AG09319 (cell line): ENCODE measurements at places on chromosomes 3 and 15.

DNA sequence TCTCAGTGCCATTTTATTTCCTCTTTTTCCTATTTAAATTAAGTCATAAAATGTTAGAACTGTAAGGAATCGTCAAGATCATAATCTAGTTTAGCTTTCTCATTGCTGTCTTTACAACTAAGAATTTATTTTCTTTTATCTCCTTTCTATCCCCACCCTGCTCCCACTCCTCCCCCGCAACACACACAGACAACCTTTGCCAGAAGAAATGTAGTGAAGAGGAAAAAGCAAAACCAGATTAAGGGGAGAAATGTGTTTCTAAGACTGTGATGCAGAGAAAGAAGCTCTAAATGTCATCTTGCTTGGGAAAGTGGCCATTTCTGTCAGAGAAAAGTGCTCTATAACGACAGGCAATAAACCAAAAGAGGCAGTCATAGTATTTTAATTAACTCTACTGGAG, 78.3 kb upstream of the MLF1 start:
- no peak for DNase-seq

DNA sequence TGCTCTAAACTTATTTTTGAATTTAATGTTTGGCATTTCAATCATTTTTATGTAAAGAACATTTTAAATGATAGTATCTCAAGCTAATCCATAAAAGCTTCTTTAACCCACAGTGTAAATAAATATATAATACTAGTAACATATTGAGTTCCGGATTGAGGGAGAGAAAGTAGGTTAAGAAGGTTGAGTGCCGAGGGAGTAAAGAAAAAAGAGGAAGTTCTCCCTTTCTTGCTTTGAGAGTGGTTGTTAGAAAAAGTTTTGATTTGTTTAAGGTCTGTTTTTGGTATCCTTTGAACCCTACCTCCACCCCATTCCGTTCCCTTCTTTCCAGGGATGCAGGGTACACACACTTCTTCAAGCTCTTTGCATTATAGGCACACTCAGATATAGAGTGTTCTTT, 130.8 kb downstream of the VPS8 start:
- DNase-seq = no peak

GRCh38 chr3:172177046-172177445, 137.7 kb downstream of the FNDC3B start:
- no peak for DNase-seq

DNA sequence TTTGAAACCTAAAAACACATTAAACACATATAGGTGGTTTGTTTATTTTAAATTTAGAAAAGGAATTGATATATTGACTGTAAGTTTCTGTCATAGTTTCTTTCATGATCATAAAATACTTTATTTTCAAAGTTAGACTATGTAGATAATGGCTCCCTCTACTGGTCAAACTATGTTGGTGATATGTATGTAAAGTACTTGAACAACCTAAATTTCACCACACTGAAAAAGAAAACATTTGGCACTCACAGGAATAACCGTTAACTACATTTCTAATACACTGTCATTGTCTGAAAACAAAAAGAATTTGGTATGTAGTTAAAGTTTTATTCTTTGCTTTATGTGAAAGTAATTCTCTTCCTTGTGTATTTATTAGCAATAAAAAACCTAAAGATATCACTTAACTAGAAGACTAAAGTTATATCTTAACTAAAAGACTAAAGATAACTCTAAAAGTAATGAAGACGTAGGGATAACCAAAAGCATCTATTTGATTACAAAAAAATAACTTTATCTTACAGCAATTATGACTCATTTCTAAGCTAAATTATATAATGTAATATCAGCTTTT, 427.5 kb downstream of the VGLL3 start:
- no peak for DNase-seq

DNA sequence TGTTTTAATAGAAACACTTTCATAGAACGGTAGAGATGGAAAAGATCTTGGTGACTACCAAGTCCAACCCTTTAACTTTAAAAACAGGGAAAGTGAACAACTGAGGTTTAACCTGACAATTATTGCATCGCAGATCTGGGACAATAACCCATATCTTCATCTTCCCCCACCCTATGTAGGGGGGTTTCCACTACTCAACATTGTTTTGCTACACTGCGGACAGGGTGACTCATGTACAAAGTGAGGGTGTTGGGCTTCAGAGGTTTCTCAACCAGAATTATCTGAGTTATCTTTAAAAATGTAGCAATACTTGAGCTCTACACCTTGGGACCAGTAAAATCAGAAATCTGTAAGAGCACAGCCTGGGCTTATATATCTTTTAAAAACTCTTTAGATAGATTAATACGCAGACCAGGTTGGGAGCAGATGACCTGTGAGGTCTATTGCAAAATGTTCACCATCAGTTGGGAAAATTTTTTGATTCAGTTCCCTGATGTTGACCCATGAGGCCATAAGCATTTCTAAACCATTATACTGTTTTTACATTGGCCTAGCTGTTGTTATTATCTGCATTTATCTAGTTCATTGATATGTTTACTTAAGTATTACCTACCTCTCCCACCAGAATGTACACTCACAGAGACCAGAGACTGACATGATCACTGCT, 103.6 kb upstream of the ICE2 start:
- DNase-seq = no peak

- DNase-seq = no peak
Observed at GRCh38 chr15:57333487-57333886, 42.8 kb upstream of the CGNL1 start.

DNA sequence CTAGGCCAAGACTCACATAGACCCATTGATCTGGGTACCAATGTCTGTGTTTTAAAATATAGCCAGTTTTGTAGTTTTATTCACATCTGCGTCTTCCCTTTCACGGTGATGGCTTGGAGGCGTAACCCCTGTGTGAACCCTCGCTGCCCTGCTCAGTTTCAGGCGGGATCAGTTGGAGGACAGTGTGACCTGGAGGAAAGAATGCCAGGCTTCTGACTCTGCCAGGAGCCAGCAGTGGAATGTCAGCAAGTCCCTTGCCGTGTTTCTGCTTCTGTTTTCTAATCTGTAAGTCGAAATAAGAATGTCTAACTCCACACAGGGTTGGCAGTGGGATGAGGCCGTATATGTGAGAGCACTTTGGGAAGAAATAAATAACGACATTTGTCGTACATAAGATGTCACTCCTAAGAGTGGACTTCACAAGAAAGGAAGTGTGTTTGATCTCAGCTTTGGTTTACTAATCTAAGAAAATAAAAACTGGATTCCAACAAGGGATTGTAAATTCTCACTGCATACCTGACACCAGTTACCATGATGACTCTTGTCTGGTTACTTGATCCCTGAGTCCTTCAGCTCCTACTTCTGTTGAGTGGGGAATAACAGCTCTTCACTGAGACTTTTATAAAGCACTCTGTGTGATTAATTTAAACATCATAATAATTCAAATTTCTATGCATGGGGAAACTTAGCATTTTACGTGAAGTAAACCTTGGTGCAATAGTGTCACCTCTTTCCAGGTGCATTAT, 6.3 kb upstream of the CA12 start:
- no peak for DNase-seq
